ENCODE measurements at places on chromosomes 5 and 9. TPM values are rescaled to one million over a fixed set of nuclear protein-coding genes. Genes with fewer than 3 reads are reported as not detected.
A peak's percentile ranks its signal among the peaks of the same experiment; 100 is the strongest.

CCL27 gene
- not detected for total RNA-seq

PHF24 gene
- 0.12 TPM for total RNA-seq

PCDHGA9 gene
- 4.4 TPM for total RNA-seq

DBH gene
- not detected for total RNA-seq

LIFR gene
- total RNA-seq: 5.1 TPM

SECISBP2 gene
- 21.0 TPM for total RNA-seq

PCDHA8 gene
- total RNA-seq: not detected

CHSY3 gene
- 0.46 TPM for total RNA-seq

GRCh38 chr9:10054456-10054855 is 558.3 kb downstream of the PTPRD start:
- DNase-seq: no peak

GRCh38 chr5:310516-310915 is 11.0 kb upstream of the AHRR start:
- no peak for DNase-seq

DNA sequence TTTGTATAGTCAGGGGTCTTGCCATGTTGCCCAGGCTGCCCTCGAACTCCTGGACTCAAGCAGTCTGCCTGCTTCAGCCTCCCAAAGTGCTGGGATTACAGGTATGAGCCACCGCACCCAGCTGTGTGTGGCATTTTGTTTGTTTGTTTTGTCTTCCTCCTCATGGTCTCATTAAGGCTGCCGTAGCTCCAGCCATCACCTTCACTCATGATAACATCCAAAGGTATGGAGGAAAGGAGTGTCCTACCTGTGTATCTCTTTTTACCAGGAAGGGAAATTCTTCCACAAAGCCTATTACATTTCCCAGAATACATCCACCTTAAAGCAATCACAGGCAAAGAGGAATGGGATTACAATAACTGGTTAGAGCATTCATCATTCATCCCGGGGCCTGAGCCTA is 27.2 kb downstream of the LSM11 start:
- DNase-seq: no peak

DNA sequence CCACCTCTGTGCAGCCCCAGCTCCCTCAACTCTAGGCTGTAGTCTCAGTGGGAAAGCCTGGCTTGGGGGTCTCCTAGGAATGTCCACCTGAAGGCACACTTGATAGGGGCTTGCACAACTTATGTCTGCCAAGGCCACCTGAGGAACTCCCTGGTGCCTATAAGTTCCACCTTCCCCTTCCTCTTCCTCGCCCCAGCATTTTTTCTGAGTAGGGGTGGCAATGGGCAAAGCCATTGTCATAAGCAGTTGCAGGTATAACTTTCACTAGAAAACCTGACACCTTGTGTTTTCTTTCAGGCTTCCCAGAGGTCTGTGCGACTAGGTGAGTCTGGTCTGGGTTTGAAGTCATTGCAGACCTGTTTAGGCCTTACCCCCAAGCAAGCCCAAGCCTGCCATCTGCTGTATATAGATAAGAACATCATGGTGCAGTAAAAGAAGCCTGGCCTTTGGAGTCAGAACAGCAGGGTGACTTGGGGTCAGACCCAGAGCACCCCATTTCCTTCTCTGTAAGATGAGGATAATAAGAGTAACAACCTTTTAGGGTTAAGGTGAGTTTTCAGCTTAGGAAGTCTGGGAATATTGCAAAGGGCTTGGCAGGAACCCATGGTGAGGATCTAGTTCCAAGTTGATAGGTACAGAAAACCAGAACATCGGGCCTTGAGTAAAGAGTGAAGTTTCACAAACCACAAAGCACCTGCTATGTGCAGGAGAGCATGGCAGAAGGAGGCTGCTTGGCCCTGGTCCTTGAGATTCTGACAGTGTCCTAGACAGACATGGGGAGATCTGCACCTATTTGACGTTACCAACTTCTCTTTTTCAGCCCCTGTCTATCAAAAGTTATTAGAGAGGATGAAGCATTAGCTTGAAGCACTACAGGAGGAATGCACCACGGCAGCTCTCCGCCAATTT is 33.8 kb downstream of the TGFBI start:
- DNase-seq: peak; percentile 68

- no peak for DNase-seq
Measured at GRCh38 chr5:167771571-167771970, 519.9 kb upstream of the WWC1 start.

GRCh38 chr5:54895816-54896341 is 89.5 kb downstream of the ESM1 start:
- peak; percentile 49 for DNase-seq

- no peak for DNase-seq
Measured at GRCh38 chr5:173705512-173706044, 89.1 kb upstream of the BOD1 start.

- DNase-seq: no peak
Measured at GRCh38 chr9:130806327-130806716, 28.7 kb upstream of the ABL1 start.

DNA sequence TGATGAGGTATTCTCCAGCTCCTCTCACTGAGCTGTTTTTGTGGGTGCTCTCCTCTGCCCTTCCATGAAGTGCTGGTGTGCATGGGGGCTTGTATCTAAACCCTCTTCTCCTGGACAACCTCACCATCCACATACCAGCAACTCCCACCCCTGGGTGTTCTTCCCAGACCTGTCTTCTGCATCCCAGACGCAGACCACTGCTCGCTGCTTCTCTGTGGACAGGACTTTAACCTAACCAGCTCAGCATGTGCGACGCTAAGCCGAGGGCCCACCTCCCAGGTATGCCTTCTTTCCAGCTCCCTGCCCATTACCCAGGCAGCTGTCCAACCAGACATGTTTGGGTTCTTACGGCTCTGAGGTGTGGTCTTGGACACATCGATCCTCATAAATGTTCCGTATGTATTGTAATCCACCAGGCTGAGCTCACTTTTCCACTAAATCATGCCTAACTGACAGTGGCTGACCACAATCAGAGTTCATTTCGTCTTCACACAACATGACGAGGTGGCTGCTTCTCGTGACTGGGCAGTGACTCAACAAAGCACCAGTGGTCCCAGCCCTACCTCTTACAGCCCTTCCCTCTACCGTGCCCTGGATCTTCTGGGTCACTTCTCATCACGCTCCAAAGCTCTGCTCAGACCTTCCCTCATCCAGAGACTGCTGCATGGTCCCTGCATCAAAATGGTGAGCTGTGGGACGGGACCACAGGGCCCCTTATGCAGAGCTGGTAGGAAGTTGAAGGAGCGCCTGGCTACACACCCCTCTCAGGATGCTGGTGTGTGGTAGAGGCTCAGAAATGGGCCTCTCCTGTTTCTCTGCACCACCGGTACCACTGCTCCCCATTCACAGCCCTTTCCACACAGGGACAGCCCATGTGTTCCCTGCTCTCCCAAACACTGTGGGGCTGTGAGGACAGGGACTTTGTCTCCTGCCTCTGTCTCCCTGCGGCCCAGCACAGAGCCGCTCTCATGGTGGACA is 9.6 kb upstream of the PTGES2 start:
- DNase-seq: peak; percentile 14

DNA sequence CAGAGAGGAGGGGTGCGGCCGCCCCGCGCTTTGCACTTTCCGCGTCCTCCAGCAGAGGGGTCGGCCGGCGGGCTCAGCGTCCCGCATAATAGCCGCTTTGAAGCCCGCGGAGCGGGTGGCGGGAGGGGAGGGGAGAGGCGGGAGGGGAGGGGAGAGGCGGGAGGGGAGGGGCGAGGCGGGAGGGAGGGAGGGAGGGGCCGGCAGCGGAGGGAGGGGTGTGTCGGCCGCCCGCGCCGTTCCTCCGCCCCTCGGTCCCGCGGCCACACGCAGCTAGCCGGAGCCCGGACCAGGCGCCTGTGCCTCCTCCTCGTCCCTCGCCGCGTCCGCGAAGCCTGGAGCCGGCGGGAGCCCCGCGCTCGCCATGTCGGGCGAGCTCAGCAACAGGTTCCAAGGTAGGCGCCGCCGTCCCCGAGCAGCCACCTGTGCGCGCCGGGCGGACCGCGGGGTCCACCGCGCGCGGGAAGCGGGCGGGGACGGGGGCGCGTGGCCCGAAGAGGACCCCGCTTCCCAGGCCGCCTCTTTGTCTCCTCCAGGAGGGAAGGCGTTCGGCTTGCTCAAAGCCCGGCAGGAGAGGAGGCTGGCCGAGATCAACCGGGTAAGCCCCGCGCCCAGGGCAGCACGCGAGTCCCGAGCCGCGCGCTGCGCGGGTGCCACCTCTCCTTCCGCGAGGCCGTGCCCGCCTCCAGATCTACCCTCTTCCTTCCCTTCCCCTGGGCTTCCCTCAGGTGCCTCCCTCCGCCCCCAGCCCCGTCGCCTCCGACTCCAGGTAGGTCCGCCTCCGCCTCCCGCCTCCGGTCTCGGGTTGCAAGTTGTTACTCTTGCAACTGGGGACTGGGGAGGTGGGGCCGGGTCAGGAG is at the start of gene AIF1L:
Gene AIF1L (plus strand): TSS at position 263 of the 857 bp plus-strand sequence. CDS start 99 bp downstream, at position 362.
- DNase-seq: peak; percentile 81

DNA sequence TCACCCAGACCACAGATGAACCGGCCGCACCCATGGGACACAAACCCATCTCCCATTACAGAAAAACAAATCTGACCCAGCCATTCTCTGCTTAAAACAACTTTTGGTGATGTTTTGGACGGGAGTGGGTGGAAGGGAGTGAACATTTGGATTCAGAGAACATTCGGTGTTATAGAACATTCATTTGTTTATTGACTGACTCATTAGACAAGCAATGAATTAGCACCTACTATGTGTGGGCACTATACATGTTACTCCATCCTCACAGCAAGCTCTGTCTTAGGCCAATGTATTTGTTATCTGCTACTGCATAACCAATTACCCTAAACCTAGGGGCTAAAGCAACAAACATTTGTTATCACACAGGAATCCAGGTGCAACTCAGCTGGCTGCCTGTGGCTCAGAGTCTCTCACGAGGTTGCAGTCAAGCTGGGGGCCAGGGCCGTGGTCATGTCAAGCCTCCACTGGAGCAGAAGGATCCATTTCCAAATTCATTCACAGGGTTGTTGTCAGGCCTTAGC is 5.1 kb upstream of the ERGIC1 start:
- DNase-seq: no peak

GRCh38 chr9:103991001-103991400 is 103.1 kb upstream of the SMC2 start:
- no peak for DNase-seq

- no peak for DNase-seq
Measured at GRCh38 chr5:161535762-161536161, 10.8 kb downstream of the GABRB2 start.

GRCh38 chr5:38018016-38018415 is 178.2 kb upstream of the GDNF start:
- no peak for DNase-seq

GRCh38 chr5:16067415-16067814 is 112.2 kb downstream of the MARCHF11 start:
- no peak for DNase-seq

- DNase-seq: peak; percentile 89
Measured at GRCh38 chr5:83577036-83577636, 105.6 kb downstream of the VCAN start.

GRCh38 chr9:84207491-84207951 is 133.0 kb downstream of the SLC28A3 start:
- DNase-seq: no peak

DNA sequence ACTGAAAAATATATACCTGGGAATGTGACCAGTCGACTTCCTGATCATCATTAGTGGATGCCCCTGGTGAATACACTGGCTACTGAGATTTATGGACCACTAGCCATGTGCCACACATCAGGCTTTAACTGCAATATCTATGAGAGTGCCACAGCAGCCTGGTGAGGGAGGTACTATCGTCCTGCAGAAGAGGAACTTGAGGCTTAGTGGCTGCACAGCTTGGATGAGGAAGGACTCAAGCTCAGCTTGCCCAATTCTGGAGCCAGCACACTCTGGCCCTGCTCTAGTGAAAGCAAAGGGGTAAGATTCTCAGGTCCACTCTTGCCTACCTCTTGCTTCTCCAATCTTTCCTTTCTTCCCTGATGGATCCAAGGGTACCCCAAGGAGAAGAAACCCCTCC is 129.3 kb downstream of the ENTREP1 start:
- no peak for DNase-seq

GRCh38 chr5:152107220-152107619 is 182.6 kb upstream of the GLRA1 start:
- DNase-seq: no peak

DNA sequence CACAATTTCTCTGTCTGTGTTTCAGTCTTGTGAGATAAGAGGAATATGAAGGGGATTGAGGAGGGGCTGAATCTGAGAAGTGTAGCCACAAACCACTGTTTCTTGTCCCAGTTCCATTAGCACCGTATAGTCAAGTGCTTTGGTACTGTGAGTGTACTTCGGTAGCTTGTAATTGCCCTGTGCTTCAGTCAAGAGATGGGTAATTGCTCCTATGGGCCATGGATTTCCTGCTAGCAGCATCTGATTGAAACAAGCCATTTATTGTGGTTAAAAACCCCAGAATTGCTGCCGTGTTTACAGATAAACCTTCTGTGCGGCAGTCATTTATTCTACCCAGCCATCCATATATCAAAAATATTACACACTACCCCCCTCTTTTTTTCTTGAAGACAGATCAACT is 98.6 kb downstream of the MAT2B start:
- no peak for DNase-seq

- DNase-seq: no peak
Measured at GRCh38 chr5:68565427-68565826, 349.9 kb downstream of the PIK3R1 start.

- no peak for DNase-seq
Measured at GRCh38 chr9:84919440-84919839, 249.9 kb downstream of the NTRK2 start.

- no peak for DNase-seq
Measured at GRCh38 chr9:84325347-84325973, 15.1 kb downstream of the SLC28A3 start.

DNA sequence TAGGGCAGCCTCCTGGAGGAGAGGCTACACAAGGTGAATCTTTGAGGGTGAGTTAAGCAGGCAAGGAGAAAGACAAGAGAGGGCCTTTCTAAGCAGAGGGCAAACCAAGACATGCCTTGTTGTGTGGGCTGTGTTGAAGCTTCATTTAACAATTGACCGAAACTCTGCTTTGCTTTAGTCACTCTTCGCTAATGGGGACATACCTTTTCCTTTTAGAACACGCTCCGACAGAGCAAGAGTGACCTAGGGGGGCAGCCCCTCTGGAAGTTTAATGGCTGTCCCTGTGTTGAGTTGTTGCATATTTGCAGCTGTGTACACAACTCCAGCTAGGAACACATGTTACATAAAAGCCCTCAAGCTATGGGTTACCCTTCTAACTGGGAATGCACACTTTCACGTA is 218.1 kb upstream of the WWC1 start:
- no peak for DNase-seq

- DNase-seq: no peak
Measured at GRCh38 chr9:12797037-12797436, 22.2 kb downstream of the LURAP1L start.

- DNase-seq: no peak
Measured at GRCh38 chr5:58933891-58934628, 351.2 kb downstream of the RAB3C start.

GRCh38 chr9:4657426-4658159 is 4.5 kb upstream of the PLPP6 start:
- DNase-seq: peak; percentile 51
